Heart right ventricle (tissue), 16 donors: ENCODE measurements at places on chromosomes 12 and 14. TPM values are rescaled to one million over a fixed set of nuclear protein-coding genes. Genes with fewer than 3 reads are reported as not detected.

- DNase-seq, result no peak
Observed at GRCh38 chr12:2967651-2968050, 8.5 kb downstream of the TEAD4 start.

GRCh38 chr14:19917955-19918518, 2.4 kb upstream of the OR4K5 start:
- no peak for DNase-seq

DNA sequence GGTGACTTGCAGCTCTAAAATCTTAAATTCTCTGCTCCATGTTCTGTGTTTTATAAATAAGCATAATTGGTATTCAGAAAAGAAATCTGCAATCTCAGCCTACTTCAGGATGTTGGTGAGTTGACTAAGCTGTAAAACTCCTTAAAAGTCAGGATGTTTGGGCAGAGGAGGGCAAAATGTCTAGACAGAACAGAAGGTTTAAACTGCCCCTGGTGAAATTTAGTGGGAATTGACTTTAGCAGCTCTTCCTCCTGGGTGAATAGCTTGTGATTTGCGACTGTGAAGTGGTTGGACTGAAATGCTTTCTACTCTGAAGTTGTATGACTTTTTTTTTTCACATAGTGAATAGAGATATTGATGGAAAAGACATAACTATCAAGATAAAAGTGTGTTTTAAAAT, 85.8 kb downstream of the CAND1 start:
- DNase-seq, result no peak

DNA sequence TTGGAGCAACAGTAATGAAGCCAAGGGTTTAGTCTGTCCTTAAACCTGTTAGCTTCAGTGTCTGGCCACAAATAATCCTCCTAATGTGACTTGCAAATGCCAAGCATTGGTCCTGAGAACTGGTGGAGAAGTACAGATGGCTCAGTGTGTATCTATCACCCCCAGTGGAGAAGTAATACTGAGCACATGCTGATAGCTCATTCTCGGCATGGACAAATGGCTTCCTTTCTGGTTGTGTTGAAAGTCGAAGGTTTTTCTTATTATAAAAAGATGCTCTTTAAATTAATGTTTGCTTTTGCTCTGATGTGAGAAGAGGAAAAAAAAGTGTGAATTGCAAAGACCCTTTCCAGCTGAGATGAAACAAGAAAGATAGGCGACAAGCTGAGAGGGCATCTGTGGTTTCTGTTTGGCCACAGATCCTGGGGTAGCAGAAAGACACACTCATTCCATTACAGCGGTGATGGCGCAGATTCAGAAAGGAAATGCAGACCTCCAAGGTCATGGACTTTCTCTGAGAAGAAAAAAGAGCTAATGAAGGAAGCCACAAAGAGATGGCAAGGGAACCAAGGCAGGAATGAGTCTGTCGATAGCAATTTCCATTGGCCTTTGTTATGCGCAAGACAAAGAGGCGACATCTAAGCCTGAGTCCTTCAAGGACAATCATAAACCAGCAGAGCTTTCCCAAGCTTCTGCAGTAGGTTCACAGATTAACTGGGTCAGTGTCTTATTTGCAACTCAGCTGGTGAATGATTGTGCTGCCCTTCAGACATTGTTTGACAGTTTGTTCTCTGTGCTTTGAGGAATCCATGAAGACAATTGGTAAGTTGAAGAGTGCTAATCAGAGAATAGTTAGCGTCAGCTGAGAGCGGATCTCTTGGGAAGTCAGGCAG, 155.5 kb upstream of the RGS6 start:
- no peak for DNase-seq

GRCh38 chr14:58805057-58805456, 167.3 kb downstream of the DACT1 start:
- no peak for DNase-seq

- DNase-seq, result no peak
Observed at GRCh38 chr12:4685317-4685716, 34.9 kb upstream of the GALNT8 start.

DNA sequence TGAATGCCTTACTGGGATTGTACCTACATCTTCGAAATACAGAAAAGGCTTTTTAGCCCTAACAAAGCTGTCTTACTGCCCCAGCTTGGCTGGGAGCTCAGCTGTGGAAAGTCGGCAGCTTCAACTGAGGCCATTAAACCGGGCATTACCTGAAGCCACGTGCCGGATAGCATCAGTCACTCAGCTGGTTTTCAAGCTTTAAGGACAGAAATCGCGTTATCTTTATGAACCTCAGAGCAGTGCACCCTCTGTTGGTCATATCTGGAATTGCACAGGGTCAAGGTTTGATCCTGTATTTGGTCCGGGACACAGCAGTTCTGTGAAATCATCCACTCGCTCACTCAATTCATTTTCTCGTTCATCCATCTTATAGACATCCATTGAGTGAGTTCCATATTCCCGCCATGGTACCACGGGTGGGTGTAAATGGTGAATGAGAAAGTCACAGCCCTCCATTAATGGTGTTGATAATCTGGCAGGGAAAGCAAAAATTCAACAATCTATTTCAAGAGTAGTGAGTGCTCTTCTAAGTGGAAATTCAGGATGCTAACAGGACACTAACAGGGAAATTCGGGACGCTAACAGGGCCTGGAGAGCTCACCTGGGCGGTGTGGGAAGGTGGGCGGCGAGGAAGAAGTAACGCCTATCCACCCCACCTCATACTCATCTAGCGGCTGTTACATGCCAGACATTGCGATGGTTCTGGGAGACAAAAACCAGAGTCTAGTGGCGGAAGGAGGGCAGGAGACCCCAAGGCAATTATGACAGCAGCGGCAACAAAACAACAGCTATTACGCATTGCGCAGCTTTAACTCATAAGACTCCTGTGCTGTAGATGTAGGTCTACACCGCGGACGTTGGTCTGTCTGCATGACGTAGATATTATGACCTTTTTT, 60.6 kb upstream of the TCL1A start:
- peak; percentile 33 for DNase-seq

DNA sequence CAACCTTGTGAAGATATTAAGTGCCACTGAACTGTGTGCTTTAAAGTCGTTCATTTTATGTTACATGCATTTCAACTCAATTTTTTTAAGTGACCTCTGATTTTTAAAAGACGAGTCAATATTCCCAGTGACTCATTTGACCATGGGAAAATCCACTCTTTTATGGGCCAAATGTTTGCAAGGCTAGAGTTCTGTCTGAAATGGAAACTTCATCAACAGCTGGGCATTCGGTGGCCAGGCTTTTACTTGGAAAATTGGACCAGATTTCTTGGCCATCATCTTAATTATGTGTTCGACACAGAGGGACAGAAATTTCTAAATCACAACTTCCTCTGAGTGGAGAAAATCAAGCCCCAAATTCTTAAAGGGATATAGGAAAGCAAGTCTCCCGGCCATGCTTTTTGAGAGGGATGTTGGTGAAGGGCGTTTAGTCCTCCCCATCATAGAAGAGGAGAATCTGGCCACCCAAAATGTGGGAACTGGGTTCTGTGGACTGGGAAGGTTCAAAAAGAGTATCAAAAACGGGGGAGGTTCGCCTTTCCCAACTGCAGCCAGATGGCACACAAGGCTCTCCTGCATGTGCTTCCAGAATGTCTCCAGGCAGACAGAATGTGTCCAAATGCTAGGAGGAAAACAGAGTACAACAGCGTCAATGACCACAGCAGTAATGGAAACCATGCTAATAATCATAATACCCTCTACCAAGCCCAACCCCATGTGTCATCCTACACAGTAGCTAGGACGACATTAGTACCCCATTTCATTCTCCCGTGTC, 40.9 kb upstream of the FZD10 start:
- DNase-seq, result no peak

GRCh38 chr14:52950898-52951680, at the start of gene FERMT2:
TSS of gene FERMT2 (minus strand) at chr14:52951050. CDS start at chr14:52950568, 482 bp downstream.
- DNase-seq, result peak; percentile 92

DNA sequence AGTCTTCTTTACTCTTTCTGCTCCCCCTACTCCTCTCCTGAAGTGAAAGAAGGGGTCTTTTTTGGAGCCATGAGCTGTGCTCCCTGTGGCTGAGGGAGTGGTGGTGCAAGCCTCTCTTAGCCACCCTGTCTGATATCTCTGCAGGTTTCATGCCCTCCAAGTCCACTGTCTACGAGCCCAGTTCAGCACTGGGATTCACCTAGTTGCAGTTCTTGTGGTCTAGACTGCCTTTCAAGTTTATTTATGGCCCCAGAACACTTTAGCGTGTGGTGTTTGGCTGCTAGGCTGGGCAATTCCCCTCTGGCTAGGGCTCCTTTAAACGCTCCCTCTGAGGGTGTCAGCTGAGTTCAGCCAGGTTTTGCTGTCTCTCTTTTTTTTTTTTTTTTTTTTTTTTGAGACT, 908.6 kb downstream of the TRHDE start:
- DNase-seq, result no peak

GRCh38 chr12:96434107-96434506, 33.9 kb upstream of the CDK17 start:
- DNase-seq, result no peak

Gene DBX2
- total RNA-seq, result not detected

Gene SLC38A4
- total RNA-seq, result 1.4 TPM

Gene NTF3
- 0.35 TPM for total RNA-seq

Gene ANKRD33
- not detected for total RNA-seq

Gene AGAP2
- 6.8 TPM for total RNA-seq

Gene NYNRIN
- total RNA-seq, result 6.3 TPM

Gene GPR135
- total RNA-seq, result 1.5 TPM
